ENCODE measurements at places on chromosomes 1 and 21.

GRCh38 chr1:17162941-17163340, 42.0 kb upstream of the PADI1 start:
- no peak for DNase-seq

- DNase-seq = no peak
Measured at GRCh38 chr1:202691816-202692215, 18.4 kb downstream of the SYT2 start.

GRCh38 chr1:22447621-22448111, 4.0 kb upstream of the ZBTB40 start:
- no peak for DNase-seq

DNA sequence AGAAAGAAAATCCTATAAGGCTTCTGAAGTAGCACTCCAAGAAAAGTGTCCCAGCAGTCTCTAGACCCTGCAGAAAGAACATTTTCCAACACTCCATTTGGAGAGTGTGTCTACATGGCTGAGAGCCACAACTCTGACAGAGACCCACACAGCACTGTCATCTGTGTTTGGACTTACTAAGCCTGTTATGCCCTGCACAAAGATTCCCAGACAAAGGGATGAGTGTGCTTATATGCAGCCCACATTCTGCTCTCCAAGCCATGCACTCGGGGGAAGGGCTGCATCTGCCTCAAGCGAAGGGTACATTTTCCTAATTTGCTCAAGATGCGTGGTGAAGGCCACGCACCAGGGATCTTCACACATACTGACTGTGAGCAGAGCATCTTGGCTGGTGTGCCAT, 24.4 kb upstream of the SLAMF6 start:
- DNase-seq = no peak

- DNase-seq = no peak
Measured at GRCh38 chr1:176752505-176752904, 289.5 kb downstream of the PAPPA2 start.

- no peak for DNase-seq
Measured at GRCh38 chr1:2591581-2592261, 5.1 kb downstream of the PRXL2B start.

DNA sequence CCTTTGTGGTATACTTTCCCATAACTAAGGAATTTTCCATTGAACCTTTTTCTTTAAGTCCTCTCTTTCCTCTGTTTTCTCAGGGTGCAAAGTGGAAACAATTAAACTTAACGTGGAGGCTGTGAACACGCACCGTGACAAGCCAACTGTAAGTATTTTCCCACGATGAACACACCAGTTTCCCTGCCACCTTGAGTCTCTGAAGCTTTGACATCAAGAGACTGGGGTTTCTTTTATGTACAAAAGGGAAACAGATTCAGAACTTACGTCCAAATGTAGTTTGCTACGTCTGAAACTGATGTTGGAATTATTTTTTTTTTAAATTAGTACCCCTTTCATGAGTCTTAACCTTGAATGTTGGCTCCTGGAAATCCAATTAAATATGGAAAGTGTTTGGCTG, 17.2 kb upstream of the C4BPB start:
- no peak for DNase-seq

GRCh38 chr1:198601936-198602889, 36.6 kb upstream of the PTPRC start:
- no peak for DNase-seq

All from stimulated activated CD8-positive, alpha-beta memory T cell treated with anti-CD3 and anti-CD28 coated beads, Interleukin-15, amount 100 ng/mL, for 24 hours (primary cell).